ENCODE measurements at places on chromosomes 1 and 21.
A peak's percentile ranks its signal among the peaks of the same experiment; 100 is the strongest.

DNA sequence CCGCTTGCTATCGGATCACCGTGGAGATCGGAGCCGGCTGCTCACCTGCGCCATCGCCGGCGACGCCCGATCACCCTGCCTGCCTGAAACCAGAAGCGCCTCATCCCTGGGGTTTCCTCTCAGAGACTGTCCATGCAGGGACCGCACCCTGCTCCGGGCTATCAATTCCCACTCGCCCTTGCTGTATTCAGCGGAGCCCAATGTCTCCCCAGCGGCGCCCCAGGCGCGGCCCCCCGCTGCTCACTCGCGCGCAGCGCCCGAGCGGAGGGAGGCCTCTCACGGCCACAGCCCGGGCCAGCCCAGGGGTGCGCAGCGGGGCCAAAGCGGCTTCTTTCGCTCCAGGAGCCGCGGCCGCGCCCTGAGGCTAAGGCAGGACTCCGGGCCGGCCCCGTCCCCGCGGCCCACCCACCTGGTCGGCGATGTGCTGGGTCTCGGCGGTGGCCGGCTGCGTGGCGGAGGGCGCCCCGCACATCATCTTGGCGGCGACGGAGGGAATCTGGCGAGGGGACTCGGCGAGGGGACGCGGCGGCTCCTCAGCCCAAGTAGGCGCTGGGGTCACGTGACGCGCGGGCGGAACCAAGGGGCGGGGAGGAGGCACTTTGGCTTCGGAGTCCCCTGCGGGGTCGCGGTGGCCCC lies at the start of gene CSTB:
Gene CSTB (minus strand): TSS at position 514 of the 636 bp plus-strand sequence. CDS start 39 bp downstream, at position 475.
- DNase-seq: peak; percentile 72

DNA sequence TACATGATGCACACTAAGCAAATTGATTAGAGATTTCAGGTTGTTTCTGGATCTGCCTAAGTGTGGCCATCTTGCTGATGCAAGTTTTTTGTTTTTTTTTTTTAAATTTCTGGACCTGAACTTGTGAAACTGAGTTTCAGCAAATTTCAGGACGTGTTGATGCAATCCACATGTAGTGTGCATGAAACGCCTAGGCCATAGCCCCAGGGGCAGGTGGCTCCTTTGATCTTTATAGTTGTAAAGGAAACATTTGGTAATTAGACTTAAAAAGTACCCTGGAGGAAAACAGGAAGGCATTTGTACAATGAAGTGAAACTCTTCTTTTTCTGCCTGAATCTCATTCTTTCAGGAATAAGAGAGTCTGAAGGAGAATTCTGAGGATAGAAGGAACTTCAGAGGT lies 162.2 kb upstream of the LHX8 start:
- DNase-seq: no peak

GRCh38 chr1:225921734-225922709 lies 2.0 kb downstream of the PYCR2 start:
- peak; percentile 64 for DNase-seq

DNA sequence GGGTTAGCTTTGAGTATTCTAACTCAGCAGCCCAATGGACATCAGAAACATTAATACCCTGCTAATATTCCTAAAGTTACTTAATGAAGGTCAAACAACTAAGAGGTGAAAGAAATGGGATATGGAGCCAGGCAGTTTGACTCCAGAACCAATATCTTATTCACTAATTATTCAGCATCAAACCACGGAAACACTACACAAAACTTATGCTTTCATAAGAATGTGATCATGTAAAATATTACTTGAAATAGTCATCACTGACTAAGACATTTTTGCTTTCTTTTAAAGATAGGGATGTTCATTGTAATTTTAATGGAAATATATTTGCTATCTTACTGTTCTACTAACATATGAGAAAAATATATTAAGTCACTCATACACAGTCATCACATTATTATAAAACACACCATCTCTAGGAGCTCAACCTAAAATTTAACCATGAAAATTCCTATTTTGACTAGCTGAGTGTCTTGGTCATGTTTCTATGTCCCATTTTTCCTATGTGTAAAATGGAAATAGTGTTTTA lies 240.9 kb downstream of the KCTD3 start:
- no peak for DNase-seq

DNA sequence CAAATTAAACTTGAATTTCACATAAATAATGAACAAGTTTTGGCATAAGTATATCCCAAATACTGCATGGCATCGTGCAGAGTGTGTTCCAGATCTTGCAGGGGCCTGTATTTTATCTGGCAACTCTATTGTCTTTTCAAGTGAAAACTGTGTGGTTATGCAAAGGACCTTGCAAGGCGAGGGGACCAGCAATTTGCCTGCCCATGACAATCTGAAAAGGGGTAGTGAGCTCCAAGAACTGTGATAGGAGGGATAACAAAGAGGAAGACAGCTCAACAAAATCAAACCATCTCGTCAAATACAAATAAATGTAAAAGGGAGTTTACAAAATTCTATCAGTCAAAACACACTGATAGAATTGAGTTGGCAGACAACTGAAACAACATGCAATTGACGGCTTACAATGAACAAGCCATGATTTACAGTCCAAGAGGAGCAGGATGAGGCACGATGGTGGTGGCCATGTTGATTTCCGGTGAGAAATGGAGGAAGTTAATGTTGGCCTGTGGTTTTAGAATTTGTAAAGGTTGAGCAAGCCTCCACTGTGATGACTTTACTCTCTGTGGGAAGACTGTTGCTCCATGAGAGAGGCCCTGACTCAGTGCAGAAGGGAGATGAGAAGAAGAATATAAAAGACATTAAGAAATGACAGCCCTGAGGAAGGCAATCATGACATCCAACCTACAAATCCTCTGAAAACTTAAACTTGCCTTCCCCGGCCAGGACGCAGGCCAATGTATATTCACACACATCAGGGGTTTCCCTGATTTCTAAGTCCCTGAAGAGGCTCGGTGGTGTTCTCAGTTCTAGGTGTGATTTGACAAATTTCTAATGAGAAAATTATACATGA lies 132.2 kb downstream of the ADSS2 start:
- peak; percentile 74 for DNase-seq

DNA sequence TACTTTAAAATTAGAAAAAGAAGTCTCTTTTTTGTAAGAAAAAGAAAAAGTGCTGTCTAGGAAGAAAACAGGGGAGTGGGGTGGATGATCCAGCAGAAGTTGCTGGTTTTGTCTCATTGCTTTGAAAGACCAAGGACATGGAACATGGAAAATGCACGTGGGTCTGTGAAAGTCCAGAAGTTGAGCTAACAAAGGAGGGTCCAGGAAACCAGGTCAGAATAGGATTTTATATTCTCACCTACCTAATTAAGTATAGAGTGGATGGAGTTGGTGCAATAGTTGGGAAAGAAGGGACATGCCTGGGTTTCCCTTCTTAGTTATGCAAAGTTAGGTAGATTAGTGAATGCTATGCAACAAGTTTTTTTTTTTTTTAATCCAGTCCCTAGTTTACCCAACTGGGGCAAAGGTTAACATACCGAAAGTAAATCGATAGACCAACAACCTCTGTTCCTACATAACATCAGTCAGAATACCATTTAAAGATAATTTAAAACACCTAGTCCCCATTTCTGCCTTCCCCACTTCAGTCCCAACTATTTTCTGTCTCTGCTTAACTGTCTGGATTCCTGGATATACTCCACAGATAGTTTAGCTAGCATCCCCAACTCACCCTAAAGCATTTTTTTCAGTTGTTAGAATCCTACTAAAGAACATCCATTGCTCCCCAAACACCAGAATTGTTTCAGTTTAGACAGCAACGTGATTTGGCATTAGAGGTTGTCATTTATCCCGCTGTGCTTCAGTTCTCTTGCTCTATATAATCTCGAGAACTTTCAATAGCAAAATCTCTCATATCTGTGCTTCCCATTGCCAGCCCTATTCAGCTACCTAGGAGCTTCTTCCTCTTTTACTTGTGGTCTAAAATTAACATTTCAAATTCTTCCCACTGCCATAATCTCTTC lies 105.7 kb upstream of the PLPPR5 start:
- no peak for DNase-seq

- DNase-seq: no peak
Observed at GRCh38 chr1:245380790-245381535, 226.2 kb downstream of the KIF26B start.

DNA sequence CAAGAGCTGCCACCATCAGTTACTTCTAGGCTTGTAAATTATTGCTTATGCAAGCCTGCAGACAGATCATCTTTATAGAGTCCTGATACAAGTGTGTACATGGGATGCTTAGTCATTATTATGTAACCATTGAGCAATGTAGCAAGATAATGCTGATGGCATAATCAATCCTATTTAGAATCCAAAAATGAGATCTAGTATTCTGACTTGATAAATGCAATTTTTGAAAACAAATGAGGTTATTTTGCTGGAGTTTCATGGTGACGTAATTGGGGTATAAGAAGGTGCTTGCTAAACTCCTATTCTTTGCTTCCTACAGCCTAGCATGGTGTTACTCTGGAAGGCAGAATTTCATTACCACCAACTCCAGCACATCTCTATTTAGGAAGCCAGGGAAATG lies 801.7 kb upstream of the PRMT6 start:
- DNase-seq: no peak

DNA sequence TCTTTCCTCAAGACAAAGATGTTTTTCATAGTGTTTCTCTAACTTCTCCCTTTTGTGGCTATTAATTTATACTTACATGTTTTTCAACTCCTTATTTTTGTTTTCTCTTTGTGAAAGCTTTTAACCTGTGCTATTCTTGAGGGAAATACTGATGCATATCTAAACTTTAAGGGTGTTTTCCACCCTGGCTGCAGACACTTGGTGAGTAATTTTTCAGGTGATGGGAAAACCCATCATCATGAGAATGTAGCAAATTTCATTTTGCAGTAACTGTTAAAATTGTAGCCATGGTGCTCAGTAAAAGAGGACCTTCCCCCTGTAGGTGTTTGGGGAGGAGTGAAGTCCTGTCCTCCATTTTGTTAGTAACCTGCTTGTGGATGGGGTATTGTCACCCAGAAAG lies 124.2 kb downstream of the LIPI start:
- DNase-seq: no peak

DNA sequence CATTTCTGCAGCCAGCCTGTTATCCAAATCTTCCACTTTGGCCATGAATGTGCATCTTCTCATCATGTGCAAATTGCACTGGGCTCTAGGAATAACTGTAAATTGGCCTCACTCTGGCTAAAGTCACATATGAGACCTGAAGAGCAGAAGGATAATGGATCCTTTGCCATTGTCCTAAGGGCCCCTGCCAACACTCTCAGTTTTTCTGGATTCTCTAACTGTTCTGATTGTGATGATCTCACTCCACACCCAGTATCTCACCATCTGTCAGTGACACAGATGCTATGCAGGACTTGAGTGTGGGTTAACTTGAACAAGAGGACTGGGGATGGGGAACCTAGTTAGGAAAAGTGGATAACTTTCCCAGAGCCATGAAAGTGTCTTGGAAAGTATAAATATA lies 8.5 kb upstream of the FYB2 start:
- no peak for DNase-seq

DNA sequence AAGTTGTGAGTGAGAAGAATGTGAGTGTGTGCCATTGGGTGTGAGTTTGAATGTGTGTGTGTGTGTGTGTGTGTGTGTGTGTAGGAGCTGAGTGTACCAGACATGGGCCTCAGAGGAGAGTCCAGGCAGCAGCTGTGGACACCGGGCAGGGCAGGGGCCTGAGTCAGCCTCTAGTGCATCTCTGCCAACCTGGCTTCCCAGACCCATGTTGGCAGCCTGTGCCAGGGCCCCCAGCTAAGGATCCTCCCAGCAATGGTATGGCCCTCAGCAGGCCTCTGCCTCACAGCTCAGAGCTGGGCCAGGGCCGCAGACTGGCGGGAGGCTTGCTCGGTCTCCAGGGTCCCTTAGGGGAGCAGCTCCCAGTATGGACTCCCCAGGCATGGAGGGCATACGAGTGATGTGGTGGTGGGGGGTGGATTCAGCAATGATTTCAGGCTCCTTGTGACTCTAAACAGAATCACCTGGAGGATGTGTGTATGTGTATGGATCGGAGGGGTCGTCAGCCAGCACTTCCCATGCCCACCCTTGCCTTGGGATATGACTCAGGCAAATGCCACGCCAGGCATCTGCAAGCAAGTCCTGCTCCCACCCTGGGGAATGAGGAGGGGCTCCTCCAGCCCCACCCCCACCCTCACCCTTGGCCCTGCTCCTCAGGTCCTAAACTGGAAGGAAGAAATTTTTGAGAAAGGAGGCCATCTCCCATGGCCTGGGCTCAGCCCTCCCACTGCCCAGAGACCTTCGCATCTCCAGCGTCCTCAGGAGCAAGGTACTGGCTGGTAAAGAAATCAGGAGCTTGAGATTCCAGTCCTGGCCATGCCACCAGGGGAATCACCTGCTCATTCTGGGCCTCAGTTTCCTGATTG lies 1.8 kb upstream of the FOXO6 start:
- peak; percentile 62 for DNase-seq

- no peak for DNase-seq
Observed at GRCh38 chr1:185156288-185156853, 382 bp downstream of the TRMT1L start.

GRCh38 chr1:40653851-40654537 lies 11.5 kb downstream of the RIMS3 start:
- DNase-seq: no peak

Data from fibroblast of gingiva (primary cell).